Right renal cortex interstitium (tissue), 3 donors: ENCODE measurements at places on chromosomes 5 and 9. TPM values are rescaled to one million over a fixed set of nuclear protein-coding genes. Genes with fewer than 3 reads are reported as not detected.
A peak's percentile ranks its signal among the peaks of the same experiment; 100 is the strongest.

Gene CMYA5
- polyA plus RNA-seq = 18.8 TPM

GRCh38 chr5:31232273-31232888 is 38.9 kb downstream of the CDH6 start:
- DNase-seq = no peak

DNA sequence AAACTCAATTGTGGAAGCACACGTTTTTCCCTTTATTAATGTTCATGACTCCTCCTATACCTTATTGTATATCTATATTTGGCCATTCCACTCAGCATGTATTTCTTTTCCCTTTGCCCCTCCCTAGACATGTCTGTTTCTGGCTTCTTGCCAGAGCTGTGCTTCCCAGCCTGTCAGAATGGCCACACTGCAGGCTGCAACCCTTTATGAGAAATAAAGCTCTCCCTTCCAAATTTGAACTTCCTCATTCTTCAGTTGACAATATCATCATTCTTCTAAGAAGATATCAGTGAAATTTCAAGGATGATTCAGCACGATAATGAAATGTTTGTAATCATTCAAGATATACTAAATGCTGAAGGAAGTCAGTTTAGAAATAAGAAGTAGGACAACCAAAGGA is 107.6 kb upstream of the PRSS3 start:
- no peak for DNase-seq

DNA sequence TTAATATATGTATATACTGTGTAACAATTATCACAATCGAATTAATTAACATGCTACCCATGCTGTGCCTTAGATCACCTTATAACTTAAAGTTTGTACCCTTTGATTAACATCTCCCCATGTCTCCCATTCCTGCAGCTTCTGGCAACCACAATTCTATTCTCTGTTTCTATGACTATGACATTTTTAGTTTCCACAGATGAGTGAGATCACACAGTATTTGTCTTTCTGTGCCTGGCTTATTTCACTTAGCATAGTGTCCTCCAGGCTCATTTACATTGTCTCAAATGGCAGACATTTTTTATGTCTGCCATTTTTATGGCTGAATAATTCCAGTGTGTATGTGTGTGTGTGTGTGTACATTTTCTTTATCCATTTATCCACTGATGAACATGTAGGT is 146.1 kb upstream of the SLC28A3 start:
- no peak for DNase-seq

GRCh38 chr9:24625097-24625496 is 79.4 kb upstream of the IZUMO3 start:
- no peak for DNase-seq

DNA sequence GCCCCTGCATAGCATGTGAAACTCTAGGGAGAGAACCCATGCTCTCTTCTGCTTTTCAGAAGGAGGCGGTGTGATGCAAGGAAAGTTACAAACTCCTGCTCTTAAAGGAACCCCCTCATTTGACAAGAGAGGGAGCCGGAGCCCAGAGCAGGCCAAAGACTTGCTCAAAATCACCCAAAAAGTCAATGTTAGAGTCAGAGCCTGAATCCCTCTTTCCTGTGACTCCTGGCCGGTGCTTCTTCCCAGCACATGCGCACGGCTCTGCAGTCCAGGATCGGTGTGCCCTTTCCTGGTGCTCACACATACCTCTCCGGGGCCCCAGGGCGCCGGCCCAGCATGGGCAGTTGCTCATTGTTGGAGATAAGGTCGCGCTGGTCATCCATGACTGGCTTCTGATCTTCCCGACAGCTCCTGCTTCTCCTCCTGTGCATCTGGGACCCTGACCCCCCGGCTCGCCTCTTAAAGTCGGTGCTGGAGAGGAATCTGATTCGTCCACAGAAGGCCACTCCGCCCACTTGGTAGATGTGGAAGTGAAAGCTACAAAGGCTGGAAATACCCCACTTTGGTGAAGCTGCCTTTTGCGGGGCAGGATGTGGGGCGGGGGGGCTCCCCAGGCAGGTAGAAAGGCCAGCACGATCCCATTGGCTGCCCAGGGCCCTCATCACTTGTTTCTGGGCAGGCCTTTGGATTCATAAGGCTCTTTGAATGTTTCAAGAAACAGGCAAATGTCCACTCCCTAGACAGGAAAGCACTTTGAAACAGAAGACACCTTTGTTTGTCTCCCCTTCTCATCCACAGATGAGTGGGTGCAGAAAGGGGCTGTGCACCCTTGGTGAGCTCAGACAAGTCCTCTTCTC is at the start of gene CD74:
Gene CD74, minus strand, starts transcription at position 592 of the 857 bp plus-strand sequence. Its CDS starts 161 bp downstream, at position 431.
- peak; percentile 62 for DNase-seq

- DNase-seq = no peak
Observed at GRCh38 chr9:20402273-20402875, 219.9 kb downstream of the MLLT3 start.

DNA sequence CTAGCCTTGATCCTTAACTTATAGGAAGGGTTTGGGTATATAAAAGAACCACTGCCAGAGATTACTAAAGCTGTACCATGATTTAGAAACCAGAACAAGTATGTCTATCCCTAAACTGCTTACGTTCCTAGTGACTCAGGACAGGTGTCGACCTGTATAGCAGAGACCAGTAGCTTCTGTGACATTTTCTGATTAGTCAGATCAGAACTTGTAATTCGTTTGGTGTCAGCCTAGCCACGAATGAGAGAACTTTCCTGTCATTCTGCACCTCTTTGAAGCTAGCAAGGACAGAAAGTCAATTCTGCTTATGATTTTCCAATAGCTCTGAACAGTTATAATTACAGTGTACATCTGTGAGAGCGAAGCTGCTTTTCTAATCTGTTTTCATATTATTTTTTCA is 39.5 kb downstream of the PRKACG start:
- DNase-seq = no peak

GRCh38 chr5:154316223-154316935 is 125.8 kb downstream of the GALNT10 start:
- no peak for DNase-seq

- no peak for DNase-seq
Observed at GRCh38 chr9:68619636-68620035, 79.0 kb upstream of the TMEM252 start.

Gene F12
- polyA plus RNA-seq = 3.5 TPM

DNA sequence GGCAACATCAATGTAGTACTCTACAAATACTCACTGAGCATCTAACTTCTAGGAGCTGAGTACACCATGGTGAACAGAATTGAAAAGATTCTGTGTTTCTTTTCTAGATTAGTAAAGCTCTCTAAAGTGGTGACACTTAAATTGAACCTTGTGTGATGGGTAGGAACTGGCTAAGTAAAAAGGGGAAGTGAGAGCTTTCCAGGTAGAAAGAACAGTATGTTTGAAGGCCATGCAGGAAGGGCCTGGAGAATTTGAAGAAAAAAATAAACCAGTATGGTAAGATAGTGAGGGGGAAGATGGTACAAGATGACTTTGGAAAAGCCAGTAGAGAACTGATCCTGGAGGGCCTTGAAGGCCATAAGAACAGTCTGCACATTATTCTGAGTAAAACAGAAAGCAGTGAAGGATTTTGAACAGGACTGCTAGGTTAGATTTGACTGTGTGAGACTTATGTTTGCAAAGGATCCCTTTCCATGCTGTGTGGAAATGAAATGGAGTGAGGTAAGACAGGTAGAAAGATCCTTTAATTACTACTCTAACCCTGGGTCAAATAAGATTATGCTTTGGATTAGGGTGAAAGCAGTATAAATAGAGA is 46.7 kb upstream of the UBQLN1 start:
- no peak for DNase-seq

GRCh38 chr5:150068961-150069645 is 17.3 kb downstream of the CSF1R start:
- no peak for DNase-seq
